ENCODE measurements at places on chromosomes 16 and 17.

DNA sequence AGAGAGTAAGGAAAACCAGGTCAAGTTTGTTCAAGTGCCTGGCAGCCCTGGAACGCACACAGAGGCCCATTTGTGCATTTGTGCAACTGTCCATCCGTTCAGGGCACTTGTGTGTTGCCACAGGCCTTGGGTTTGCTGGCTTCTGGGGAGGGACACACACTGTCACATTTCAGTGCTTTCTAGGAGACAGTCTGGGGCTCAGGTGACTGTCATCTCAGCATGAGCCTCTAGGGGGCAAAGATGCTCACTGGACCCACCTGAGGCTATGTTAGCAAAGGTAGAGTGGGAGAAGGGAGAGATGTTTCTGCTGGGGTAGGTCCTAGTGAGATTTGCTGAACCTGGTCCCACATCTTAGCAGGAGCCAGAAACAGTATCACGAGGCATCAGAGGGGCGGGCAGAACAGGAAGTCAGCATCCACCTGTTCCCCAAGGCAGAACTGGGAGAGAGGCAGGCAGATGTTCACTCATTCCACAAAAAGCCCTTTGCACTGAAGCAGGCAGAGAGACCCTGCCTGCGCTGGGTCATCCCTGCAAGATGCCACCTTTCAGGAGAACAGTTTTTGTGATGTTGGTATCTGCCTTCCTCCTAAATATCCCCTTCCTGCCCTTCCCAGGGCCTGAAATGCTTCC, 48.5 kb downstream of the RAI1 start:
- DNase-seq = no peak

GRCh38 chr17:57548421-57549410, 196.4 kb downstream of the CCDC182 start:
- no peak for DNase-seq

- no peak for DNase-seq
Measured at GRCh38 chr17:34117811-34118210, 137.3 kb upstream of the CCL2 start.

DNA sequence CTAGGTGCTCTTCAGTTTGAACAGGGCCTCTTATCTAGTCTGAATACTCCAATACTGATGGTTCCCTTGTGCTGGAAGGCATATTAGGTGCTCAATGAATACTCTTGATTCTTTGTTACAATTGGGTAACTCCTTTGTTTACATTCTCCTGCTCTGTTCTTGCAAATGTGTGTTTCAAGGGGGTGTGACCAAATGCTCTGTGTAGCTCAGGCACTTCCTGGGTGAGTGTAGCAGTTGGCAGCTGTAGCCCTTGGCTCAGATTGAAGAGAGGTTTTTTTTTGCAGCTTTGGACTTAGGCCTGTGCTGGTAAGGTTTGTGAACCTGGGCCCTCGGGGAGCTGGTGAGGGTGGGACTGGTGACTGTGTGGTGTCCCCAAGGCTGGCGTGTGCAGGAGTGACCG, 20.2 kb downstream of the TBCD start:
- DNase-seq = no peak

DNA sequence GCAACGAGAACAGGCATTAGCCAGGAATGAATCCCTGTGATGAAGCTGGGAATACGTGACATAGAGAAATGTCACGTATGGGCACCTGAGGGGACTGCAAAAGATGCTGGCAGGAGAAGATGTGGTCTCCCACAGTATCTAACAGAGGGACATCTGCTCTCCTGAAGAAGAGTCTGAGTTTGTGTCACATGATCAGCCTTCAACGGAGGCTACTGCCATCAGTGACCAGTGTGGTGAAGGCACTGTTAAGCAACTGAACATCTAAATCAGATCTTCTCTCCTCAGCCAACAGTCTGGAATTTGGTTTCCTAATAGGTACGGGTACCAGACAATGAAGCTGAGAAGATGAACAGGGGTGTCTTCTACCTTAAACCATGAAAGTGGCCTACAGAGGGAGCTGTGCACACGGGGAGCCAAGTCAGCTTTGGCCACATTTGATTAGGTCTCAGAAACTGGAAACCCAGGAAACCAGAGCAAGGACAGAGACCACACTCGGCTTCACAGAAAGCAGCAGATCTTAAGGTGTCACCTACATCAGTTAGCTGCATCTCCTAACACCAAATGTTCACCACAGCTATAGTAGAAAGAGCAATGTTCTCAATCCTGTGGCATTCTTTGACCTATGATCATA, 41.8 kb downstream of the BRD7 start:
- peak; percentile 1 for DNase-seq

GRCh38 chr16:88346680-88347505, 35.9 kb upstream of the ZNF469 start:
- DNase-seq = no peak
